ENCODE measurements at places on chromosomes 11 and 22.

GRCh38 chr11:126637795-126638175, 282.3 kb downstream of the ST3GAL4 start:
- DNase-seq: peak; percentile 86

DNA sequence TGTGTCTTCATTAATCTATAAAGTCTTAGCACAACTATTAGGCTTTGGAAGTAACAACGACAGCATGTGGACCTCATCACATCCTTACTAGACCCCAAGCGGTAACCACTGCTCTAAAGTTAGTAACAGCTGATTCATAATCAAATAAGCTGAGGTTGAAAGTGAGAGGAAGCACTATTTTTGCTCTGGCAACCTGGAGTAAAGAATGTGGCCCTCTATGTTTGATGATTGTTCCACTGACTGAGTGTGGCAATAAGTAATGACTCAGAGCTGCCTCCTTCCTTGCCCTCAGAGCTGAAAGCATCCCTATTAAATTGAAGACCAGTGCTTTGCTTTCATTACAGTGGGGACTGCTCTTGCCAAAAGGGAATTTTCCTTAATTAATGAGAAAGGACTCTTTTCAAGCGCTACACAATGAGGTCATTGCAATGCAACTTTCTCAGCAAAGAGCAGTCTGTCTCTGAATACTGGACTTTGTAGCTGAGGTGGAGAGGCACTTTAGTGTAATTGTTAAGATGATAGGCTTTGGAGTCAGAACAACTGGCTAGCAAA, 906.1 kb upstream of the RAG2 start:
- peak; percentile 88 for DNase-seq

DNA sequence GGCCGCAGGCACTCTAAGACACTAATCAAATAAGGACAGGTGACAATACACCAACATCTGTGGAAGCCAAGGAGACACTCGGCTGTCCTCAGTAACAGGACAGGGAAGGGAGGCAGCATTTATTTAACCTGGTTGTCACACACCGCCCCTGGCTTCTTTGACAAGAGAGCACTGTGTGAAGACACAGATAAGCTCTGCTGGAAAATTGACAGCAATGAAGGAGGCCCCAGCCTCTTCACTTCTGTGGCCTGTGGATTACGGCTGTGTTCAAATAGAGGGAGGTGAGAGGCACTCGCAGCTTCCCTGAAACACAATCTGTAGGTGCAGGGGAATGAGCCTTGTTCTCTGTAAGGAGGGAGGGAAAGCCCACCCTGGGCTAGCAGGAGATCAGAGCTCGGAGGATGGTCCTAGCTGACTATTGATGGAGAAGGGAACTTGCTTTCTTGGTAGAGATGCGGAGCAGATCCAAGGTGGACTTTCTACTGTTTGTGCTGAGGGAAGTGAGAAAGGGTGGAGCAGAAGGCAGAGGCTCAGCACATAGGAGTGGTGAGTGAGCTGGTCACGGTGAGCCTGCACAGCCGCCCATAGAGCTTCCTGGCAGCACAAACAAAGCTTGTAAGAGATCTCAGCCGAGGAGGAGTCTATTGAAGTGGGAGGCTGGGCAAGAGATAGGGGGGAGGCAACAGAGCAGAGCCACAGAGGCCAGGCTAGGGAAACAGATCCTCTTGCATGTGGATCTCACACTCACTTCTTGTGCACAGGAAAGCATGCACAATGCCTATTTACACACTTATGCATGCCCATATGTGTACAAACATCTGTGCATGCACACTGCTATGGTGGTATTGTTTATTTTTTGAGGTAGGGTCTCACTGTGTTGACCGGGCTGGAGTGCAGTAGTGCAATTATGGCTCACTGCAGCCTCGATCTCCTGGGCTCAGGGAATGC, 114.6 kb upstream of the THY1 start:
- DNase-seq: no peak

DNA sequence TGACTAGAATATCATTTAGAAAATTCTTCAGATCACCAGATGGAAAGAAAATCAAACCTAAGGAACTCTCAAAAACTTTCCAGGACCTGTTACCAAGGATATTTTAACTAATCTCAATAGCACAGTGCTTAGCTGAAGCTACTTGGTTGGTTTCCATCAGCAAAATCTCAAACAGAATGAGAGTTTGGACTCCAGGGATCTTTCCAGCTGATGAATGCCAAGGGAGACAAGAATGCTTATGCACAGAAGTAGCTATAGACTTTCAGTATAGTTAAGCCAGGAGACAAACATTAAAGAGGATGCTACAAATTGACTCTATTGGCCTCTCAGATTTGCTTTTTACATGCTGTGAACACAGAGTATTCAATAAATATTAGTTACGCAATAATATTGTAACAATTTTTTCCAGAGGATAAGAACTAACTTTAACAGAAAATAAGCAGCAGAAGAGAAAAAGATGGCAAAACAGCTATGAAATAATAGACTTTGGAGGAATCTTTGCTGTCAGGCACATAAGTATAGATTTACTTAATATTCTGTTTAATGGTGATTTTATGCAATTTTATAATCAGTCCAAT, 331.4 kb downstream of the DLG2 start:
- no peak for DNase-seq

DNA sequence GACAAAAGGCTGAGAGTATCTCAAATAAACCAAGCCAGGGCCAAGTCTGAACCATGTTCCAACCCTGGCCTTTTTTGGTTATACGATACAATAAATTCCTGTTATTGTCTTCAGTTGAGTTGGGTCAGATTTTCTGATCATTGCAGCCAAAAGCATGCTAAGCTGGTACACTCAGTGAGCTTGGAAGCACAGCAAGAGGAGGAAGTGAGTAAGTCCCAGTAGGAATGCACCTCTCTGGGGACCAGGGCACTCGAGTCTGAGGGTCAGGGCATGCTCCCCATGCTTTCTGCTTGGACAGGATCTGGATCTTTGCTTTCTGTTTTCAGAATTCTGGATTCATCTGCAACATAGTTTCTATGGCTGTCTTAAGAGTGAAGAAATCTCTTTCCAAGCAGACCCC, 73.1 kb downstream of the TMPRSS5 start:
- peak; percentile 25 for DNase-seq

DNA sequence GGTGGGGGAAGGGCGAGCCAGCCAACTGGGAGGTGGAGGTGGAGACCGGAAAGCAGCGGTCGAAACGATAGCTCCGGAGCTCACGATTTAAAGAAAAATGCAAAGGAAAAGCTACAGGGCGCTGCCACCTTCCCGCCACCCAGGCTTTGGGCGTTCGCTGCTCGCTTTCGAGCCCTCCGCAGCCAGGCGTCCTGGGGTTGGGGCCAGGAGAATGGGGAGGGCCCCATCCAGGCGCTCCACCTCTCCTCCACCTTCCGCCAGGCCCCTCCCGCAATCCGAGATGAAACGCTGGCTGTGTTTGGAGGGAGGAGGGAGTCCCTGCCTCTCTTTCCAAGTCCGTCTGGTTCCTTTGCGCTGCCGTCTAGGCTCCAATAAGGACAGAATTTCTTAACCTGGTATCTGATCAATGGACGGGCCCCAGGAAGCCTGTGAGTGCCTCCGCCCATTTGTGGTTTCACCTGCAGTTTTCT, 483 bp upstream of the ABTB2 start:
- peak; percentile 47 for DNase-seq

DNA sequence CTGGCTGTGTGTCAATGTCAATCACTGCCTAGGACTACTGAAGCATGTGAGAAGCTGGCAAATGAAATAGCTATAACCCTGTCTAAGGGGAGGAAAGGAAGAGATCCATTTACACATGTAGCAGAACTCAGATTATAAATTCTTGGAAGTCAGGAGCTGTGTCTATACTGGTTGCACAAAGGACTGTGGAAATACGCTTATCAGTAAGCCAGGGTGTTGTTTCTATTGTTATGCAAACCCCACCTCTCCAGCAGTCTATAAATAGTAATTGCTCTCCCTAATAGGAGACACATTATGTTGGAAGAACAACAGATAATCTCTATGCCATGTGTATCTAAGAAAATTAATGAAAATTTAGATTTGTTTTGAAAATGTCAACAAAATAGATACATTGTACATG, 693.4 kb upstream of the CCDC90B start:
- no peak for DNase-seq

GRCh38 chr11:67238894-67239782, 27.1 kb upstream of the GRK2 start:
- peak; percentile 35 for DNase-seq

DNA sequence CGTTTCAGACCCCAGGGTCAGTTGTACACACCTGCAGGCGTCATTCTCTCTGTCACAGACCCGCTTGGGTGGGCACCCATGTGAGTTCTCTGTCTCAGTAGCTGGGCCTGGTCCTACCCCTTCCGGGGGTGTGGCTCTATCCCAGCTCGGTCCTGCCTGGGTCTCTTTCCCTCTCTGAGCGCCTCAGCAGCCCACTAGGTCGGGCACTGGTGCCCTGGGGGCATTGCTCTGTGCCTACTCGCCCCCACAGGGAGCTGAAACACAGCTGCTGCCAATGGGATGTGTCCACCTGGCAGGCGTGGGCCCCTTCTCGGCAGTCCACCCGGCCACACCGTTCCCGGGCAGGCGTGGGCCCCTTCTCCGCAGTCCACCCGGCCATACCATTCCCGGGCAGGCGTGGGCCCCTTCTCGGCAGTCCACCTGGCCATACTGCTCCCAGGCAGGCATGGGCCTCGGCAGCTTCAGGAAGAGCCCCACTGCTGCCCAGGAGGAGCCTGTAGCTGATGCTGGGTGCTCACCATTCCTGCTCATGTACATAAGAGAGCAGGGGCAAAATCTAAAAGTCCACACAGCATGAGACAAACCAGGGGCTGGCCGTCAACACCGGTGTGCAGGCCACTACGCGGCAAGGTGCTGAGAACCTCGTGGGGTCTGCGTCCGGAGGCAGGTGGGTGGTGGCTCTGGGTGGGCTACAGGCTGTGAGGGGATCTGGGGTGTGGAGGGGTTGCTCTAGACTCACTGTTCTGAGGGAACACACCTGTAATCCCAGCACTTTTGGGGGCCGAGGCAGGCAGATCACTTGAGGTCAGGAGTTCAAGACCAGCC, 12.3 kb downstream of the MLC1 start:
- DNase-seq: no peak

DNA sequence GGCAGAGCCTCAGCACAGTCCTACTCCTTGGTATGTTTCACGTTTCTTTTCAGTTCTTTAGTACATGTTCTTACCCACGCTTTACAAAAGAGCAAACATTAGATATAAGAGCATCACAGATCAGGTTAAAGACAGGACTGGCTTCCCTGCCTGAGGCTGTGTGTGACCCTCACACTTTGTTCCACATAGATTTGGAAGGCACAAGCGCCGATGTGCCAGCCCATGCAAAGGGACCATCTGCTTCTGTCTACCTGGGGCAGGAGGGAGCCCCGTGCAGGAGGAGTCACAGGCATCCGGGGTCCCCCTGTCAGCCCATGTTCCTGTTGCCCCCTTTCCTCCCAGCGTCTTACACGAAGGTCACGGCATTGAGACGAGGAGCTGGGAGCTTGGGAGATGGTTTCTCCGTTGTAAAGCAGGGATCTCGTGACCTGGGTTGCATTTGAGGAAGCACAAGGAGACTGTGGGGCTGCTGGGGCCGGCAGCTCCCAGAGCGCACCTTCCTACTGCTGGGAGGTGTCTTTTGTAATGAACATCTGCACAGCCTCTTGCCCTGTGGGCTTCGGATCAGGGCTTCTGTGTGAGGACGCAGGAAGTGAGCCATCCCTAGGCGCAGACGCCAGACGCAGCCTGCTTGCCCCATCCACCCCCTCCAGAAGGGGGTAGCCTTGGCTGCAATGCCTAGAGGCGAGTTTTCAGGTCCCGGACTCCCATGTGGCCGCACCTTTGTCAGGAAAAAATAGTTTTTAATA, 72.6 kb downstream of the SCN3B start:
- DNase-seq: no peak

DNA sequence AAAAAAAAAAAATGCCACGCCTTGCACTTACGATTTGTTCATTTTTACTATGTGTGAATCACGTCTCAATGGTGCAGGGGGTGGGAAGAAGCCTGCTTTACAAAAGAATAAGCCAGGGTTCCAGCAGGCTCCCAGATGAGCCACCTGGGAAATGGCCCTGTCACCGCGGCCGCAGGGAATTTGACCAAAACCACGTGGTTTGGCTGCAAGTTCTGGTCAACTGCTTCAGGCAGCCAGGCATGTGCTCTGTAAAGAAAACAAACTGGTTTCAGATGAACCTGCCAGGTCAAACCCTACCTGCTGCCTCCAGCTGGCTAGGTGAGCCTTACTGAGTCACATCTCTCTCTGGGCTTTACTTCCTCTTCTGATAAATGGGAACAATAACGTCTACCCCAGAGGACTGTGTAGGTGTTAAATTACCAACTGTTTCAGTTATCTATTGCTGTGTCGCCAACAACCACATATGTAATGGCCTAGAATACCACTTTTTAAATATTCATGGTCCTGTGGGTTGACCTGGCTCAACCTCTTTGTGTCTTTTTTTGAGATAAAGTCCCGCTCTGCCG, 30.5 kb upstream of the GCAT start:
- DNase-seq: peak; percentile 93
